Karpas-422 (cell line): ENCODE measurements at places on chromosomes 5 and 9. TPM values are rescaled to one million over a fixed set of nuclear protein-coding genes. Genes with fewer than 3 reads are reported as not detected.
A peak's percentile ranks its signal among the peaks of the same experiment; 100 is the strongest.

- H3K36me3 ChIP-seq: no peaks in the 10 kb centered on the region
- H3K4me1 ChIP-seq: peaks cover 5% of the 10 kb centered on the region
- DNase-seq: no peak
Measured at GRCh38 chr9:109269081-109269480, 51.8 kb downstream of the EPB41L4B start.

The BHMT2 gene
- total RNA-seq: not detected in 2 replicates

The TEX48 gene
- total RNA-seq: not detected in 2 replicates

GRCh38 chr5:151917904-151918303 is 6.7 kb downstream of the GLRA1 start:
- H3K27me3 ChIP-seq: no peaks in the 10 kb centered on the region
- no peak overlapping the region for H3K4me3 ChIP-seq
- H3K36me3 ChIP-seq: no peaks in the 10 kb centered on the region
- DNase-seq: no peak
- H3K4me1 ChIP-seq: no peaks in the 10 kb centered on the region
- no peak overlapping the region for H3K27ac ChIP-seq

DNA sequence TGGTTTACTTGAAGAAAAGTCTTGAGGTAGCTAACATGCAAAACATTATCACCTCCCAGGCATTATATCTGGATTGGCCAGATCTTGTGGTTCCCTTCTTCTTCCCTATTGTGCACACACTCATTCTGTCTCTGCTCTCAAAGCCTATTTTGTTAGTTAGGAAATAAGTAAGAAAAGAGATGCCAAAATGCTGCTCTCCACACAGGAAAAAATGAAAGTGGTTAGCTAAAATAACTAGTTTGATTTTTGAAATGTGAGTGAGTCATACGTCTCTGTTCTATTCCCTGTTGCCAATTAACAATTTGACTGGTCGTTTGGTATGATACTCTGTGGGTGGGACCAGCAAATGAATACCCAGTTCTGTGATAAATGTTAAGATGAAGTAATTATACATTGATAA is 28.1 kb downstream of the LMNB1 start:
- H3K27me3 ChIP-seq: no peaks in the 10 kb centered on the region
- peaks cover 42% of the 10 kb centered on the region; the same call in 1 of the 2 replicates for H3K36me3 ChIP-seq
- H3K4me3 ChIP-seq: no peak overlapping the region
- no peak for DNase-seq
- H3K27ac ChIP-seq: peak overlapping the region; percentile 60; the same call in 1 of the 2 replicates
